Brain (organoid and tissue), 16 donors: ENCODE measurements at places on chromosomes 1 and 21. TPM values are rescaled to one million over a fixed set of nuclear protein-coding genes. Genes with fewer than 3 reads are reported as not detected.

Gene PSMG1
- 51.1 TPM for polyA plus RNA-seq

Gene AMY1C
- not detected for polyA plus RNA-seq

Gene LORICRIN
- polyA plus RNA-seq: not detected

Gene OXCT2
- 0.83 TPM for polyA plus RNA-seq

Gene TRIM45
- 5.0 TPM for polyA plus RNA-seq

Gene OR6N2
- polyA plus RNA-seq: not detected

Gene KCNJ9
- 19.0 TPM for polyA plus RNA-seq

Gene RAB7B
- polyA plus RNA-seq: 1.2 TPM

Gene SDHC
- 211 TPM for polyA plus RNA-seq

Gene CFAP107
- not detected for polyA plus RNA-seq

Gene OR10Z1
- polyA plus RNA-seq: not detected

Gene SUMO3
- 149 TPM for polyA plus RNA-seq

Gene NR0B2
- polyA plus RNA-seq: 28.6 TPM

Gene HSD3B1
- not detected for polyA plus RNA-seq

Gene TEKT2
- polyA plus RNA-seq: 12.0 TPM

Gene SESN2
- polyA plus RNA-seq: 12.4 TPM

Gene UBXN10
- 1.4 TPM for polyA plus RNA-seq

Gene NPPA
- polyA plus RNA-seq: 10.0 TPM

Gene ARTN
- polyA plus RNA-seq: 1.2 TPM

Gene ZMYND12
- 6.8 TPM for polyA plus RNA-seq

Gene ROR1
- polyA plus RNA-seq: 0.80 TPM

Gene HLX
- 1.8 TPM for polyA plus RNA-seq

Gene ANKRD34A
- polyA plus RNA-seq: 7.3 TPM

Gene RBP7
- 19.9 TPM for polyA plus RNA-seq

Gene TESK2
- 8.2 TPM for polyA plus RNA-seq

Gene ALX3
- 19.3 TPM for polyA plus RNA-seq

Gene ERG
- polyA plus RNA-seq: 2.8 TPM

Gene CHRNB2
- polyA plus RNA-seq: 20.1 TPM

Gene PGLYRP3
- not detected for polyA plus RNA-seq

Gene KAZN
- 19.0 TPM for polyA plus RNA-seq

Gene RIPK4
- 10.6 TPM for polyA plus RNA-seq

Gene NUDT4B
- polyA plus RNA-seq: 2.3 TPM

Gene RNF19B
- 28.4 TPM for polyA plus RNA-seq

Gene EPS15
- 18.2 TPM for polyA plus RNA-seq

Gene TMEM51
- polyA plus RNA-seq: 8.8 TPM

Gene PTBP2
- polyA plus RNA-seq: 3.1 TPM

Gene TDRD5
- not detected for polyA plus RNA-seq

Gene ZNF648
- not detected for polyA plus RNA-seq

Gene PAX7
- 0.34 TPM for polyA plus RNA-seq

Gene CGN
- 7.1 TPM for polyA plus RNA-seq

Gene S1PR1
- 27.3 TPM for polyA plus RNA-seq

Gene RBM34
- 47.3 TPM for polyA plus RNA-seq

Gene GSTM5
- polyA plus RNA-seq: 9.6 TPM

Gene ANGPTL1
- polyA plus RNA-seq: 0.14 TPM

Gene C1orf210
- 1.7 TPM for polyA plus RNA-seq

Gene HLCS
- 21.4 TPM for polyA plus RNA-seq

Gene CTTNBP2NL
- 17.0 TPM for polyA plus RNA-seq

Gene SPRR2B
- not detected for polyA plus RNA-seq

Gene MCOLN2
- not detected for polyA plus RNA-seq

Gene FCRL1
- polyA plus RNA-seq: not detected

Gene RGS16
- 58.8 TPM for polyA plus RNA-seq

Gene AIRE
- not detected for polyA plus RNA-seq

Gene CHAF1B
- polyA plus RNA-seq: 15.1 TPM

Gene LCE3D
- not detected for polyA plus RNA-seq

Gene UQCRHL
- polyA plus RNA-seq: 5.8 TPM

Gene CCDC18
- 0.53 TPM for polyA plus RNA-seq

Gene MSH4
- not detected for polyA plus RNA-seq

Gene LCE1B
- polyA plus RNA-seq: not detected
